ENCODE measurements at places on chromosomes 7 and 10. TPM values are rescaled to one million over a fixed set of nuclear protein-coding genes. Genes with fewer than 3 reads are reported as not detected.

The IQUB gene
- total RNA-seq = 1.1 TPM

GRCh38 chr10:34006471-34006870 lies 672.0 kb upstream of the NRP1 start:
- no peak for DNase-seq

The EPDR1 gene
- 357 TPM for total RNA-seq

The COBL gene
- 52.6 TPM for total RNA-seq

DNA sequence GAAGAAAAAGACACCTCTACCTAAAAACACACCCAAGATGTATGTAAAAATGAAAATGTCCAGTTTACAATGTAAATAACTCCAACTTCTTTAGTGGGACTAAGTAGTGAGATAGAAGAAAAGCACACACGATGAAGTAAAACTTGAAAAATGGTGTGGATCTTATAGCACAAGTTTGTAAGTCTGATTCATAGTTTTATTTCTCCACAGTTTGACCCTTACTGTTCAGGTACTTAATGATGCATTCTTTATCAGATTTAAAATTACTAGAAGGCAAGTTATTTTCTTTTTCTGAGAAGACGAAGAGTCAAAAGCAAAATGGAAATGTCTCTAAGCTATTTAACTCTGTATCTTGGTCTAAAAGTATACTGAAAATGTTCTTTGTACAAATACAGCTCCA lies 6.1 kb downstream of the NAMPT start:
- no peak for DNase-seq

GRCh38 chr7:30679664-30680063 lies 2.6 kb downstream of the CRHR2 start:
- DNase-seq = no peak

DNA sequence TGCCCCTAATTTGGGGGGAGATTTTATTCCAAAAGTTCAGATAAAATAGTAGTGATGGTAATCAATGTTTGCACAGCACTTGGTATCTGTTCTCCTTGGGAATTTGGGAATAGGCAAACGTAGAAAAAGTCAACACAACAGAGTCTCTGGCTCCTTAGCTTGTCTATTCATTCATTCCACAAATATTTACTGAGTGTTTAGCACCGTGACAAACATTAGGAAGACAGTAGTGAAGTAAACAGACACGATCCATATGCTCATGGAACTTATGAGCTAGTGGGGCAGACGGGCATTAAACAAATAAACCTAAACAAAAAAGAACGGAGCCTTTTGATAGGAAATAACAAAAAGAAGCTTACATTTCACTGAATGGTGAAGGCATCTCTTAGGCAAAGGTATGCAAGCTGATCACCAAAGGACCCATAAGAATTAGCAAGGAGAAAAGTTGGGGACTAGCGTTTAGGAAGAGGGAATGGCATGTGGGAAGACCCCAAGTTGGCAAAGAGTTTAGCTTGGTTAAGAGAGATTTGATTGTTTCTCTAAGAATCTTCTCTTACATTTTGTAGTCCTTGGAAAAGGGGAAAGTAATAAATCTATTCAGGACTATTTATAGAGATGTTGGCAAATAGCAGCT lies 243.9 kb upstream of the NPY start:
- DNase-seq = no peak

GRCh38 chr10:129055986-129056385 lies 411.1 kb upstream of the MGMT start:
- no peak for DNase-seq

DNA sequence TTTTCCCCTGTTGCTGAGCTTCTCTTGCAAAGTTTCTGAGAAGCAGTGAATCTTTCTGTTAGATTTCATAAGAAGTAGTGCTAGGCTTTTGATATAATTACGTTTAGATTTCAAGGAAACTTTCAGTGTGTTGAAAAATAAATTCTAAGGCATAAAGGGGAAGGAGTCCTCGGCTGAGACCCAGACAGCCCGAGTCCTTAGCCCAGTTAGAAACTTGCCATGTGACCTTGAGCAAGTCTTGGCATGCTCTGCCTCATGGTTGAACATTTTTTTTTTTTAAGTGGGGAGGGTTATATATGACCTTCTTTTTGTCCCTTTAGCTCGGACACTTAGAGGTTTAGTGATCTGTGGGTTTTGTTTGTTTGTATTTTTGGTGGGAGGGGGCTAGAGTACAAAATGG lies 117.5 kb downstream of the TCF7L2 start:
- no peak for DNase-seq

GRCh38 chr7:82325416-82325815 lies 118.2 kb downstream of the CACNA2D1 start:
- no peak for DNase-seq

The WNT2 gene
- not detected for total RNA-seq

- DNase-seq = no peak
Observed at GRCh38 chr10:27373566-27374160, 130.4 kb upstream of the RAB18 start.

DNA sequence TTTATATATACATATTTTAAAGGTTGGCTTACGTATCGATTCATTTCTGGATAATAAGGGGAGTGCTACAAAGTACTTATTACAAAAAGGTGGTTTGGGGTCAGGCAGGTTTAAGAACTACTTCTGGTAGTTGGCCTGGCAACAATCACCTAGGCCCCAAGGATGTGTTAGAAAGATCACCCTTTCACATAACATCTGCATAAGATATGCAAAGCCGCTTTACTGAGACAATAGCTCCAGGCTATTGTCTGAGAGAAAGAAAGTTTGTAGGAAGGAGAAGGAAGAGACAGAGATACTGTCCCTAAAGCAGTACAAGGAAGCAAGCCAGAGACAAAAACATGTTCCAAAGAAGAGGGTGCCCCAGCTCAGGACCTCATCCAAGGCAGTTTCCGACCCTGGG lies 6.2 kb downstream of the PAXIP1 start:
- DNase-seq = no peak

The ALOX5 gene
- total RNA-seq = not detected

DNA sequence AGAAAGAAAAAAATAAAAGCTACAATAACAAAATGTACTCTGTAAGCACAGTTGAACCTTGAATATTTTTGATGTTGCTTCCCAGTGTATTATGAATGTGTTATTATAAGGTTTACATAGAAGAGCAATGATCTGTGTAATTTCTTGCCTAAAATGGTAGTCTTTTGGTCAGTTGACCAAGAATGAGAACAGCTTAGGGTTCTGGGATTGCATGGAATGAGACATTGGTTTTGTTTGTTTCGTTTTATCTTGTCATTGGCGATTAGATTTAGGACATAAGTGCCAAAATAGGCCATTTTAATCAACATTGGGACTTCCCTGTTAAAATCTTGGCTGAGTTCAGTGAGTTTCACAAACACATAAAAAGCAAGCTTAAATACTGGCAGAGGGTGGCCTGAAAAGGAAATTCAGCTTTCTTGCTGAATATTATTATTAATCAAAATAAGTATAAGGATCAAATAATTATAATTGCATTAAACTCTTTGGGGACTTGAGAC lies 49.1 kb upstream of the GLCCI1 start:
- DNase-seq = no peak

DNA sequence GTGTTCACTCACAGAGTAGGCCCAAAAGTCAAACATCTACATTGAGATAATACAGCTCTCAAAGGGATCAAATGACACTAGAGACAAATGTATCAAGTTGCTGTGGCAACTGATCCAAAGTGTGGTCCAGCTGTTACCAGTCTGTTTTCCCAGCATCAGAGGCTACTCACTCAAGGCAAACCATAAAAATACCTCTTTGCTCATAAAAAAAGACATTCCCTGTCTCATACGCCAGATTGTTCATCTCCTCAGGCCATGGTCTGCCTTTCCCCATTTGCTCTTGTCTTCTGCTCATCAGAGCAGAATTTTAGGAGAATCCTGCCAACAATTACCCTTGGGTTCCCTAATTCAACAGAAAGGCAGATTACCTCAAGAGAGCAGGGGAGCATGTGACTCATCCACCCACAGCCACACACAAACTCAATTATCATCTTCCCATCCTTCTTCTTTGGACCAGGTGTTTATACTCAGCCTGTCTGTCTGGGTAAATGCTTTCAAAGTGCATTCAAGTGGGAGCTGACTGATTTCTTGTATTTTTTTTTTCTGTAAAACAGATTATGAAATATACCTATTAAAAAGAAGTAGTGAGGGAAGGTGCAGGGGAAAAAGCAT lies 226.5 kb upstream of the HPS1 start:
- DNase-seq = no peak

The MEIG1 gene
- not detected for total RNA-seq

- DNase-seq = no peak
Observed at GRCh38 chr7:43768887-43769272, 10.4 kb downstream of the BLVRA start.

The SPDYE5 gene
- total RNA-seq = not detected

DNA sequence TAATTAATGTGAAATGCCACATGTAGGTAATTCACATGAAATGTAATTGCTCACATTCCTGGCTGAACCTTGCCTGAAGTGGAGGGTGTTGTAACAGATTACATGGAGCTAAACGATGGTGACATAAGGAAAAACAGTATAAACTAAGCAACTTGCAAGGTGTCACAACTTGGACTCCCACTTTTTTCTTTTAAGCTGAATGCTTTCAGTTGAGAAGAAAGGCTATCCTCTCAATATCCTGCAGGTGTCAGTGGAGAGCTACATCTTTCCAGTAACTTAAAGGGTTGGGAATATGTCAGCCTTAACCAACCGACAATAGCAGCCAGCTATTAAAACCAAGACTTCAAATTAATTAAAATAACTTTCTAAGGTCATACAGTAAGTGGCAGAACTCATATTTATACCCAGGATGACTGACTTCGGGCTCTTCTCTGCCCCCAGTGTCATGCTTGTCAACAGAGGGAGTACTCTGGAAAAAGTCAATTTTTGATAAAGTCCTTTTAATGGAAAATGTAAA lies 33.7 kb downstream of the NRBF2 start:
- peak; percentile 84 for DNase-seq
